Large intestine (tissue), 12 donors: ENCODE measurements at places on chromosomes 2 and 18.

GRCh38 chr2:166917415-166917814 is 29.1 kb downstream of the XIRP2 start:
- no peak for DNase-seq

GRCh38 chr2:57908736-57909161 is 137.9 kb upstream of the VRK2 start:
- no peak for DNase-seq

- no peak for DNase-seq
These were observed 153.2 kb upstream of the MYO3B start for GRCh38 chr2:170024721-170025120.

DNA sequence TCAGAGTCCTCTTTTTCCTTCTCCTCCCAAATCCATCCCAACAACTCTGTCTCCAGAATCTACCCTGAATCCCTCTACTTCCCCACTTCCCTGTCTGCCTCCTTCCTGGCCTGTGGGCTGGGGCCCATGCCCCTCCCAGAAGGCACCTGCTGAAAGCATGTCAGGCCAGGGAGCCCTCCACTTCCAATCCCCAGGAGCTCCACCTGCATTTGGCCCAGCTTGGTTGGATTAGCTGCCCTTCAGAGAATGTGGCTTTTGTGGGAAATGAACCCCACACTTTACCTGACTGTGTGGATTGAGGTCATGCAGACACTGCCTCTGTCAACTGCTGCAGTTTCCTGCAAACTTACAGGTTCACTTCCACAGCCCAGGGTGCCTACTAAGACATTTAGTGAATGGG is 58.5 kb downstream of the ACOXL start:
- DNase-seq, result no peak

DNA sequence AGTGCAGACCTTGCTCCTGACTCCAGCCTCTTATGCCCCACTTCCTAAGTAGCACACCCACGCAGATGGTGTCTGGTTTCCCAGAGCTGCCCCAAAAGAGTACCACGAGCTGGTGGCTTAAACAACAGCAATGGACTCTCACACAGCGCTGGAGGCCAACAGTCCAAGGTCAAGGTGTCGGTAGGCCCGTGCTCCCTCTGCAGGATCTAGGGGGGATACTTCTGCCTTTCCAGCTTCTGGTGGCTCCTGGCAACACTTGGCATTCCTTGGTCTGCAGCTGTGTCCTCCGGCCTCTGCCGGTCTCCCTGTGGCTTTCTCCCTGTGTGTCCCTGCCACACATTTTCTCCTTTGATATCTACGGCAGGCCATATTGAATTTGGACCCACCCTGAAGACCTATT is 99.0 kb downstream of the TSHZ1 start:
- DNase-seq, result no peak

- no peak for DNase-seq
These were observed 6.6 kb downstream of the CAPN10 start for GRCh38 chr2:240593026-240593702.

DNA sequence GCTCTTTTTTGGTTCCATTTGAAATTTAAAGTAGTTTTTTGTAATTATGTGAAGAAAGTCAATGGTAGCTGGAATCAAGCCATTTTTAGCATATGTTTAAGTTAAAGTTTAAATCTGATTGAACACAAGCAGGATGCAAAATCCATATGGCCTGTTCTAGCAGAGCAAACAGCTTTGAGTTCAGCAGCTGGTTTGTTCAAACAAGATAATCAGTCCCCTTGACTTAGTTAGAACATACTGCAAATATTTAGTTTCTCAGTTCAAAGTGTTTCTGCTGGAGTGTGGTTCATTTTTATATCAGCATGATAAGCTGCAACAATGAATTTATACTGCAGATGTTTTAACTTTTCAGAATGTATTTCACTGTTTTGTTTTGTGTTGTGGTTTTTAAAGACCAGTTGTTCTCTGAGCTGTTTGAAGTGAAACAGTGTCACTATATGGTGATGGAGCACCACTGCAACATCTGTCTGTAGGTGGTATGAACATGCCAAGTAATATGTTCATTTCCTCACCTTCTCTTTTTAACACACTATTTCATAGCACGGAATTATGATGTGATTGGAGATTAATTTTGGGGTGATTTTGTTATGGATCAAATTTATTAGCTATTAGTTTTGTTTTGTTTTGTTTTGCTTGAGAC is 125.3 kb downstream of the COL4A4 start:
- peak; percentile 43 for DNase-seq

- DNase-seq, result no peak
These were observed 41.5 kb downstream of the LMAN2L start for GRCh38 chr2:96698221-96698861.

GRCh38 chr2:122251158-122251557 is 495.7 kb downstream of the TSN start:
- DNase-seq, result no peak

DNA sequence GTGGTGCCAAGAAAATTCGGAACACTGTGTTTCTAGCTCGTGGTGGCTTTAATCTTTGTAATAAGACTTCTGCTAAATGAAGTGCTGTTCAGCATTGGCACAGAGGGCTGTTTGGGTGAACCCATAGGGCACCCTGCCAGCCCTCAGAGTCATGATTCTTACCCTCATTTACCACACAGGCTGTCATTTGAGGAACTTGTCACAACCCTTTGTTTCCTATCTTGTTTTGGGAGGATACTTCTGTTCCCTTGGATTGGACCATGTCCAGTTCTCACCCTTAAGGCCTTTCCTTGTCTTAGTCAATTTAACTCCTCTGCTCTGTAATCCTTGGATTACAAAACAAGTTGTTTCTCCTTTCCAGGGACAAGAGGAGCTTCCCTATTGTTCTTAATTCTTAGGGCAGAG is 225.7 kb downstream of the MTX2 start:
- DNase-seq, result no peak

DNA sequence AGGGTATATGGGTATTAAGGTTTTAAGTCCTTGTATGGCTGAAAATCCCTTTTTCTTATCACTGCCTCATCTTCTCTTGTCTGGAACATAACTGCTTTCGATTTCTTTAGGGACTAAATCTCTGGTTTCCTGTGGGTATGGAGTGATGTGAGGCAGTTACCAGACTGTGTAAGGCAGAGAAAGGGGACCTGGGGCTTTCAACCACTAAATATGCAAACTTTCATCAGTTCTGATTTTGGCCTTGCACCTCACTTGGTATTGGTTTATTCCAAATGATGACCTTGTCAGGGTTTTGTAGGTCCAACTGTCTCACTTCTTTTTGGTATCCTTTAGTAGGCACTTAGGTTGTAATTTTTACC is 9.3 kb downstream of the MAP4K4 start:
- DNase-seq, result no peak

DNA sequence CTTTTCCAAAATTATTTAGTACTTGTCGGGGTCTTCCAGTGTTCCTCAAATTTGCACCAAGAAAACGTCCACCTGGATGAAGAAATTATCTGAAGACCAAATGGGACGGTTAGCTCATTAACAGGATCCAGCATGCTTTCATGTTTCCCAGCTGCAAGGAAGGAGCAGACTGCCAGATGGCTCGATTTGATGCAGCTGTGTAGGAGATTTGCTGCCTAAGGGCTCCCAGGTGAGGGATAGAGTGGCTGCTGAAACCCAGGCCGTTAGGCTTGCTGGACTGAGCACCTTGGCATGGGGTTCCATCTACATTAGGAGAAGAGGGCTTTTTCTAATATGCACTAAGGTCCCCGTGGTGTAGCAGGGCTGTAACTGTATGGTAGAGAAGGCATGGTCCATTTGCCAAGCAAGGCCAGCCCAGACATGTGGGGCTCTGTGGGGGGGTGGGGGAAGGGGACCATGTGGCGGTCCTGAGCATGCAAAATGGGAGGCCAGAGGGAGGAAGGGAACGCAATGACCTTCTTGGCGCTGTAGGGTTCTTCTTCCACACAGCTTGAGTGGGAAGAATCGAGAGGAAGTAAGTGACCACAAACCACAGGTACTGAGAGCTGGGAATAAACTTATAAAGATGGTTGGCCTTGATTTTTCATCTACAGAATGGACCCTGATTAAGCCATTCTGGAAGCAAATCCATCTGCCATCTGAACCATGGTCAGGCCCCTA is 144.0 kb downstream of the TMEM163 start:
- DNase-seq, result no peak

- no peak for DNase-seq
These were observed 41.8 kb upstream of the HAAO start for GRCh38 chr2:42834161-42834560.

DNA sequence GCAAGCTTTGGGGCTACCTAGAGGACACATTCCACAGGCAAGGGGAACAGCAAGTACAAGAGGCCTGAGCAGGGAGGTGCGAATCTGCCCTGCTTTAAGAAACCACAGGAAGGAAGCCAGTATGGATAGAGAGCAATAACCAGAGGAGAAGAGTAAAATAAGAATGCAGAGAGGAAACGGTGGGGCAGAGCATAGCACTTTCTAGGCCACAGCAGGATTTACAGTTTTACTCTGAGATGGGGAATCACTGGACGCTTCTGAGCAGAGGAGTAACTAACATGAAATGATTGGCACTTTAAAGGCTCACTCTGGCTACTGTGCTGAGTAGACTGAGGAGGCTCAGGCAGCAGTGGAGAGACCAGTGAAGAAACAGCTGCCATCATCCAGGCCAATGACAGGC is 23.8 kb downstream of the AAK1 start:
- DNase-seq, result no peak

DNA sequence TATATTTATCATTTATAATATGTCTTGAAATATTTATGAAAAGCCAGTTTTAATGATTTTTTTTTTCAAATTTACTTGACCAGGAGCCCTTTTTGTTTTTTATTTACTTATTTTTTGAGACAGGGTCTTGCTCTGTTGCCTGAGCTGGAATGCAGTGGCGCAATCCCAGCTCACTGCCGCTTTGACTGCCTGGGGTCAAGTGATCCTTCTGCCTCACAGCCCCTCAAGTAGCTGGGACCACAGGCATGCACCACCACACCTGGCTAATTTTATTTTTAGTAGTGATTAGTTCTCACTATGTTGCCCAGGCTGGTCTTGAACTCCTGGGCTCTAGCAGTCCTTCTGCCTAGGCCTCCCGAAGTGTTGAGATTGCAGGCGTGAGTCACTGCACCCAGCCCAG is 5.7 kb downstream of the EPB41L5 start:
- no peak for DNase-seq

- DNase-seq, result no peak
These were observed 43.2 kb downstream of the PSD4 start for GRCh38 chr2:113216891-113217454.

- no peak for DNase-seq
These were observed 39.1 kb upstream of the ALPP start for GRCh38 chr2:232339121-232340081.

GRCh38 chr2:72109904-72110303 is 37.8 kb downstream of the CYP26B1 start:
- no peak for DNase-seq

DNA sequence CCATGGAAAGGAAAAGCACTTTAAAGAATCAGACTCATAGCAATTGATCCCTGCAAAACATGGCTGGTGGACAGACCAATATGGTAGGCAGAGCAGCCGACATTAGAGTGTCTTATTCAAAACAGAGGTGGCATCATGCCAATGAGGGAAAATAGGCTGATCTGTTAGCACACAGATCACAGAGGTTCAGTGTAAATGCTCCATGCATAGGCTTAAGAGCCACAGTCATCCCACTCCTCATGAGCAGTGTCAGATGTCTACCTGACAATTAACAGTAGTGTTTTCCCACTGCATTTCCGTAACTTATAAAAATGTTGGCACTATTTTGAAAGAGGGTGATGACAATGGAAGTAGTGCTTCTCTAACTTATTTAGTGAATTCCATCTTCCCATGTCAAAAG is 86.7 kb downstream of the SPATS2L start:
- no peak for DNase-seq

- no peak for DNase-seq
These were observed 95.1 kb downstream of the LRRTM1 start for GRCh38 chr2:80209458-80209857.

GRCh38 chr18:63890950-63891304 is 3.4 kb downstream of the SERPINB2 start:
- no peak for DNase-seq

DNA sequence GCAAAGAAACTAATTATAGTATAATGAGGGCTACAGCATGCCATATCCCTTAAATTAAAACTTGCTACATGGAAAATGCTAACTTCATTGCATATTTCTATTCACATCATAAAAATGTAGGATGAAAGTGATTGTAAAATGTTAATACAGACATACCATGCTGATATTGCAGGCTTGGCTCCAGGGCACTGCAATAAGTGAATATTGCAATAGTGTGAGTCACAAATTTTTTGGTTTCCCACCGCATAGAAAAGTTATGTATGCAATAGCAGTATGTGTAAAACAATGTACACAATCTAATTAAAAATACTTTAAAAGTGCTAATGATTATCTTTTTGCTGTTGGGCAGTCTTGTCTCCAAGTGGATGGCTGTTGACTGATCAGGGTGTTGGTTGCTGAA is 162.1 kb downstream of the CD8B2 start:
- no peak for DNase-seq

GRCh38 chr2:82344670-82345069 is 2040.1 kb upstream of the LRRTM1 start:
- DNase-seq, result no peak

- peak; percentile 50 for DNase-seq
These were observed 62.9 kb upstream of the CTIF start for GRCh38 chr18:48475635-48476549.

- DNase-seq, result no peak
These were observed 78.1 kb downstream of the TEX51 start for GRCh38 chr2:126976721-126977328.

DNA sequence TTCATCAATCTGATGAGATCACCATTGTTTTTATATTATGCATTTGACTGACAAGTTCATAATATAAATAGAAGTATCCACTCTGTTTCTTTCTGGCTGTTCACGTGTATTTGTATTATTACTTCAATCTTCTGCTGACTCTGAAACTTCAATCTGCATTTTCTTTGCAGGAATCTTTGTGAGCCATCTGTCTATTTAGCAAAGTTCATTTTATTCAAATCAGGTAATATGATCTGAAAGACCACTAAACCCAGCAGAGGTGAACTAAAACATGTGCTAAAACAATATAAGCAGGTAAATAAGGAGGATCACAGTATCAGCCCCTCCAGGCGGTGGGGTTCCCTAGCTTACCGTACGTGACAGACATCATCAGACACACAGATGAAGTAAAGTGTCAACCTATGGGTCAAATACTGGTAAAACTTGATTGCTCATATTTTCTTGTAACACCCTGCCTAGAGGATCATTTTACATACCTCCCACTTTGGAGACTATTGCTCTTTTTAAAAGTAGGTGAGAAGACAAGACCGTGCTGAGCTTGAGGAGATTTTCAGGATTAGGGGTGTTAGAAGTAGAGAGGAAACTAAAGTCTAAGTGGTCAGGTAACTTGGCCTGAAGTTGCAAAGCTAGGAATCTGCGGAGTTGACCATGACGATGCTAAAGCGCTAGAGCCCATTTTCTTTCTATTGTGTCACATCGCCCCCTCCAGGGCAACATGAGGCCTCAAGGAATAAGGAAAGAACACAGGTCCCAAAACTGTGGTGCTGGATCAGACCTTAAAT is 9.0 kb downstream of the DTNB start:
- DNase-seq, result peak; percentile 50

DNA sequence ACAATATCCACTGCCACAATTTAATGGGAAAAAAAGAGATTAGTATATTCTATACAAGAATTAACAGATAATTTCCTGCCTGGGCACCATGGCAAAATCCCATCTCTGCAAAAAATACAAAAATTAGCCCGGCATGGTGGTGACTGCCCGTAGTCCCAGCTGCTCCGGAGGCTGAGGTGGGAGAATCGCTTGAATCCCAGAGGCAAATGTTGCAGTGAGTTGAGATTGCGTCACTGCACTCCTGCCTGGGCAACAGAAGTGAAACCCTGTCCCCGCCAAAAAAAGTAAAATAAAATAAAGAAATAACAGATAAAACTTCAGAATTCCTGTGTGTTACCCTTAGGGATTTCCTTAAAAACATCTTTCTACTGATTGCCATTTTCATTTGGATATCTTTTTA is 1194.8 kb upstream of the PIK3C3 start:
- no peak for DNase-seq
